Activated CD4-positive, alpha-beta T cell treated with anti-CD3 and anti-CD28 coated beads for 24 hours (primary cell): ENCODE measurements at places on chromosomes 5 and 9.

GRCh38 chr5:88899096-88899737 is 16.2 kb upstream of the MEF2C start:
- no peak for DNase-seq

- DNase-seq = no peak
Measured at GRCh38 chr5:62268792-62269191, 37.2 kb upstream of the KIF2A start.

DNA sequence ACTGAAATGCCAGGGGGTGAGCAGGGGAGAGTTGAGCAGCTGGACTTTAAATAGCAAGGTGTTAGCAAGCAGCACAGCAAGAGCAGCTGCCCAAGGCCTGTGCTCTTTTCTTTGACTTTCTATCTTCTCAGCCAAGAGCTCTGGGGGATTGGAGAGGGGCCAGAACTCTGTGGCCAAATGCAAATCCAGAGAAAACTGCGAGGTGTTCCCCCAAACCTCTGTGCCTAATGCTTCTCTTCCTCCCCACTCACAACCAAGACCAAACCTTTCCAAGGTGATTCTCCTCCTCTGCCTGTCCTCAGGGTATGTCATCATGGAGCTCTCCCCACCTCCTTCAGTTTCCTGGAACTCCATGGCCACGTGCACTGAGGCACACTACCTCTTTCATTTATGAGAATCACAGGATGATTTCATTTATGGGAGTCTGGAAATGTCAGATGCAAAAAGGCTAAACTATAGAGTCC is 118.7 kb upstream of the WWC1 start:
- DNase-seq = no peak

DNA sequence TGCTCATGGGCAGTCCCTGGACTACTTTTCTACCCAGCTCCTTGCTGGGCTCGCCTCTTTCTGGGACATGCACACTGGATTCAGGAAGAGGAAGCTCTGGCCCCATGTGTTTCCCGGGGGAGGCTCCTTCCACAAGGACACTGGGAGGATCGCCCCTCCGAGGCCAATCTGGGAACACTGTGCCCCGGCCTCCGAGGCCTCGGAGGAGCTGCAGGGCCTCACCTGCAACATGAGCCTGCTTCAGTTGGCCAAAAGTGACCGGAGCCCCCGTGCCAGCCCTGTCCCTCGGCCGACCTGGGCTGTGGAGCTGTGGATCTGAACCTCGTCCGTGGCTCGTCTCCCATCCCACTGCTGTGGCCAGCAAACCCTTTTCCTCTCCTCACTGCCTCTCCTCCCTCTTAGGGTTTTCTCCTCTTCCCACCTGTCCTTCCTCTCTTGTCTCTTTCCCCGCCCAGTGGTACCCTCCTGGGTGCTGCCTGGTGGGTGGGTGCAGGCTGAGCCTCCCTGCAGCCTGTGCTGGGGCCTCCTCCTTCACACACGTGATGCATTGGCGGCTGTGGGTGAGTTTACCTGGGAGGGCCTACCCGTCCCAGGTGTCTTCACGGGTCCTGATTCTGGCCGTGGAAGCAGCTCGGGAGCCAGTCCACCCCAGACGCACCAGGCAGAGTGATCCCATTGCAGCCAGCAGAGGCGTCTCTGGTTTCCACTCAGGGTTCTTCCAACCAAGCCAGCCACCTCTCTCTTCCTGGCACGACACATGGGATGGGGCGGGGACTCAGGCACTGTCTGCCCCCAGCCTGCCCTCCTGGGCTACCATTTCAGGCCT is 241.8 kb downstream of the CACNA1B start:
- no peak for DNase-seq

DNA sequence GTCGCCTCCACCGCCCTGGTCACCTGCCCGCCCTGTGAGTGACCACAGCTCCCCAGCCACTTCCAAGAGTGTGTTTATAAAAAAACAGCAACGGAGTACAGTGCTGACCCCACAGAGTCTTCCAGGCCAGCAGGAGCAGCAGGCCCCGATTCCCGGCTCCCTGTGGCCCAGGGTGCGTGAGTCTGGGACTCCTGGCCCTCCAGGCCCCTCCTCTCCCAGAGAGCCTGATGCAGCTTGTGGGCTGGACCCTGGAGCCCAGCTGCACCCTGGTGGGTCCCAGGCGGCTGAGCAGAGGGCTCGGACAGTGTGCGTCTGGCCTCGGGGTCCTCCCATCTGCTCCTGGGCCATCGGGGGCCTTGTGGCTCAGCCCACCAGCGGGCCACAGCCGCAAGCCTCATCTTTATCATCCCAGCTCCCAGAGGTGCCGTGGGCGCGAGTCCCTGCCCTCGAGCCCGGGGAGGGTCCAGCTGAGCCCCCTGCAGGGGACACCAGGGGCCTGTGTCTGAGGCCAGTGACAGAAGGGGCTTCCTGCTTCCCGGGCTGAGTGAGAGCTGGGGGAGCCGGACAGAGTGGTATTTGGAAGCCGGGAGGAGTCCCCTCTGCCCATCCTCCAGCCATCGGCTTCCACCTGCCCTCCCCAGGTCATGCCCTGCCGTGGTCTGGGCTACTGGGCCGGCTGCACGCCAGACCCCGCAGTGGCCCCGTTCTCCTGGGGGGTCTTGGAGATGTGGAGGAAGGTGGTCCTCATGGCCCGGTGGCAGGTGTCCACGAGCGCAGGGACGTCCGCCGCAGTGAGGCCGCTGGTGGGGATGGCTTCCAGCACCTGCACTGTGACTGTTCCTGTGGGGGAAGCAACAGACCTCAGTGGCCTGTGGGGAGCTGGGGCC is 10.6 kb downstream of the EGFL7 start:
- no peak for DNase-seq

- DNase-seq = no peak
Measured at GRCh38 chr9:42388846-42389245, 205.4 kb downstream of the SPATA31A6 start.

GRCh38 chr9:88259001-88259400 is 120.7 kb upstream of the SPATA31C2 start:
- DNase-seq = no peak

- no peak for DNase-seq
Measured at GRCh38 chr9:107862323-107862722, 372.8 kb upstream of the KLF4 start.
